ENCODE measurements at places on chromosomes 4 and X. TPM values are rescaled to one million over a fixed set of nuclear protein-coding genes. Genes with fewer than 3 reads are reported as not detected.

- no peak overlapping the region for H3K4me3 ChIP-seq
- H3K27me3 ChIP-seq = no peaks in the 10 kb centered on the region
- DNase-seq = peak; percentile 23
- H3K27ac ChIP-seq = no peak overlapping the region
- H3K36me3 ChIP-seq = peaks cover 16% of the 10 kb centered on the region
- no peaks in the 10 kb centered on the region for H3K4me1 ChIP-seq
Measured at GRCh38 chr4:16505726-16506125, 279.5 kb upstream of the TAPT1 start.

GRCh38 chr4:169484485-169484884 lies 127.9 kb downstream of the NEK1 start:
- H3K36me3 ChIP-seq = no peaks in the 10 kb centered on the region
- no peak overlapping the region for H3K27ac ChIP-seq
- H3K4me1 ChIP-seq = peaks cover 3% of the 10 kb centered on the region
- DNase-seq = peak; percentile 15

DNA sequence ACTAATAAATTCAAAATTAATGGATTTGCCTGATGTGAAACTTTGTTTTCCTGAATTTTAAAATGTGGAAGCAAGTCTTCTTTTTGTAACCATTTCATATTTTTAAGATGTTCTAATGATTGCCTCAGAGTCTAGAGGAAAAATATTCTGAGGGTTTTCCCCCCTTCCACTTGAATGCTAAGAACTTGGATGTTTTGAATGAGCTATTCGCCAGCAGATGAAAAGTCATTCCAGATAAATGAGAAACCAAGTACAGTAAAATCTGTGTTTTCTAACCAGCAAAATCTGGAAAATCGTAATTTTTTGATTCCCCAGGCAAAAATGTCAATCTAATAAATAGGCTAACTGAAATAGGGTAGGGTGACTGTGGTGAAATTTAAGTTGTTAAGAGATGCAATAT lies 45.6 kb downstream of the SLIT2 start:
- peak; percentile 32 for DNase-seq
- H3K36me3 ChIP-seq = no peaks in the 10 kb centered on the region
- no peak overlapping the region for H3K27ac ChIP-seq

NDUFA1 gene
- 47.5 TPM for total RNA-seq

CLDN22 gene
- not detected for total RNA-seq
